ENCODE measurements at places on chromosomes 5 and 9.

GRCh38 chr5:6598351-6598900 lies 34.4 kb downstream of the NSUN2 start:
- no peak for DNase-seq

DNA sequence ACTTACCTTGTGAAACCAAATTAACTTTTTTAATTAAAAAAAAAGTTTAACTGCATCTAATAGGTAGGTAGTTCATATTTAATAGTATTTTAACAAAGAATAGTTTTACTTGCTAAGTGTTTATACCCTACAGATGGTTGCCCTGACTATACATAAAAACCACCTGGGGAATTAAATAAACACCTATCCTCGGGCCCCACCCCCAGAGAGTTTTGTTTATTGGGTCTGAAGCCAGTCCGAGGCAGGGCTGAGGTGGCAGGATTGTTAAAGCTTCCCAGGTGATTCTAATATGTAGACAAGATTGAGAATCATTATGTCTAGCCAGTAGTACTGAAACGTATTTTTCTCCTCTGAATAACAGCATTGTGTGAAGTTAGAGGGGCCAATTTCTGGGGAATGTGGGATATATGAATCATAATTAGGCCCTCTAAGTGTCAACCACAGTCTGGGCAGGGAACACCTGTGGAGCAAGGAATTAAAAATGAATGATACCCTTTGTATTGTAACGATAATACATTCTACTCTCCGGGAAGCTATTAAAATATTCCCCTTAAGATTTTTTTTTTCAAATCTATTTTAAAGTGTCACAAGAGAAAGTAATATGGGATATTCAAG lies 5.6 kb upstream of the PAM start:
- DNase-seq, result peak; percentile 74

DNA sequence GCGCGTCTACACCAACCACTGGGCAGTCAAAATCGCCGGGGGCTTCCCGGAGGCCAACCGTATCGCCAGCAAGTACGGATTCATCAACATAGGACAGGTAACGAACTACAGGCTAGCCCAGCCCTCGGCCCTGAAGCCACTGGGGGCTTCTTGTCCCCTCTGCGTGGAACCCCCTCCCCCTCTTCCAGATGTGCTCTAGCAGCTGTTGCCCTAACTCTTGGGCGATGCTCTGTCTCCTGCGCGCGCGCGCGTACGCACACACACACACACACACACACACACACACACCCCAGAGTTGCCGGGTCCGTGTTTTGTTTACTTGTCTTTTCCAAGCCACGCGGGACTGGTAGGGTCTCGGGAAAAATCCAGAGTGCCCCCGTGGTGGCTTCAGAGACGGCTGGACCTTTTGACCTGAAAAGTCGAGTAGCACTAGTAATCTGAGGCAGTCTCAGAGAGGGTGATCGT lies 836 bp downstream of the PCSK5 start:
- DNase-seq, result no peak

DNA sequence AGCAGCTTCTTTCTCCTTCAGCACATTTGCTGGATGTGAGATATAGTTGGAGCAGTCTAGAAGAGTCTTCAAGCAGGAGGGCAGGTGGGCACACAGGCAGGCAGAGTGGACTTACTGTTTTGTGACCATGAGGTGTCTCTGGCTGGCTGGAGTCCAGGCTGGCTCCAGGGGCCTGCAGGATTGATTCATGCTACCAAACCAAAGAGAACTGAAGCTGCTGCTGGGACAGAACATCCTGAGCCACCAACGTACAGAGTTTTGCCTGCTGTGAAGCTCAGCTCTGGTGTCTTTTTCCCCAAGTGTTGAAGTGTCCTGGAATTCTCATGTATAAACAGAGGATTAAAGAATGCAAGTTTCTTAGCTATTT lies 45.7 kb downstream of the CYSTM1 start:
- no peak for DNase-seq

- no peak for DNase-seq
Measured at GRCh38 chr5:104594850-104595249, 1032.3 kb upstream of the NUDT12 start.

DNA sequence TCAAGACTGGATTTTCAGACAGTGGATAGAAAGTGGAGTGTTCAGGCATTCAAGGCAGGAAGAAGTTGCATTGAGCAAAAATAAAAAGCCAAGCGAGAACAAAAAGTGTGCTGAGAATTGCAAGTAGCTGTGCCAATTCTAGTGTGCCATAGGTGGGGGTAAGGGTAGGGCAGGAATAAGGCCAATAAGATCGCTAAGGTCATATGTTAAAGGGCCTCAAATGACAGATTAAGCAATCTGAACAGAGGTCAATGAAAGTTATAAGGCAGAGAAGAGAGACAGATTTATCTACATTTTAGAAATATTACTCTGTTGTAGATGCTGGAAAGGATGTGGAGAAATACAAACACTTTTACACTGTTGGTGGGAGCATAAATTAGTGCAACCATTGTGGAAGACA lies 36.4 kb downstream of the NADK2 start:
- DNase-seq, result no peak

GRCh38 chr5:52809884-52810283 lies 22.2 kb downstream of the ITGA1 start:
- DNase-seq, result no peak

GRCh38 chr9:37574241-37574721 lies 1.9 kb downstream of the FBXO10 start:
- no peak for DNase-seq

DNA sequence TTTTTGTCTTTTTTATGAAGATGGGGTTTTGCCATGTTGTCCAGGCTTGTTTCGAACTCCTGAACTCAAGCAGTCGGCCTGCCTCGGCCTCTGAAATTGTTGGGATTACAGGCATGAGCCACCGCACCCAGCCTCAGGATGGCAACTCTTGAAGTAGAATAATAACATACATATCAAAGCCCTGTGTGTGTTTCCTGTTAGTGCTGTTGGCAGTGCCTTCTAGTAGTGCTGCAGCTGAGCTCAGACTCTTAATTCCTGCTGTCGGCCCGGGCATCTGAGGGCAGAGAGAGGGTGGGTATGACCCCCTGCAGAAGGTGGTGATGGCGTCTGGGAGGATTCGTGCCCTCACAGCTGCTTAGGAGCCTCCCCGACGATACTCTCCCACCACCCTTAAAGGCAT lies 227.2 kb downstream of the PDZD2 start:
- DNase-seq, result no peak

GRCh38 chr9:88578121-88579049 lies 43.4 kb downstream of the NXNL2 start:
- DNase-seq, result peak; percentile 52

GRCh38 chr5:6792376-6792775 lies 79.1 kb downstream of the TENT4A start:
- no peak for DNase-seq

GRCh38 chr9:91395553-91396471 lies 27.8 kb downstream of the NFIL3 start:
- no peak for DNase-seq

GRCh38 chr5:152124409-152125041 lies 199.9 kb upstream of the GLRA1 start:
- DNase-seq, result no peak

- DNase-seq, result no peak
Measured at GRCh38 chr9:103839197-103839596, 254.9 kb upstream of the SMC2 start.

DNA sequence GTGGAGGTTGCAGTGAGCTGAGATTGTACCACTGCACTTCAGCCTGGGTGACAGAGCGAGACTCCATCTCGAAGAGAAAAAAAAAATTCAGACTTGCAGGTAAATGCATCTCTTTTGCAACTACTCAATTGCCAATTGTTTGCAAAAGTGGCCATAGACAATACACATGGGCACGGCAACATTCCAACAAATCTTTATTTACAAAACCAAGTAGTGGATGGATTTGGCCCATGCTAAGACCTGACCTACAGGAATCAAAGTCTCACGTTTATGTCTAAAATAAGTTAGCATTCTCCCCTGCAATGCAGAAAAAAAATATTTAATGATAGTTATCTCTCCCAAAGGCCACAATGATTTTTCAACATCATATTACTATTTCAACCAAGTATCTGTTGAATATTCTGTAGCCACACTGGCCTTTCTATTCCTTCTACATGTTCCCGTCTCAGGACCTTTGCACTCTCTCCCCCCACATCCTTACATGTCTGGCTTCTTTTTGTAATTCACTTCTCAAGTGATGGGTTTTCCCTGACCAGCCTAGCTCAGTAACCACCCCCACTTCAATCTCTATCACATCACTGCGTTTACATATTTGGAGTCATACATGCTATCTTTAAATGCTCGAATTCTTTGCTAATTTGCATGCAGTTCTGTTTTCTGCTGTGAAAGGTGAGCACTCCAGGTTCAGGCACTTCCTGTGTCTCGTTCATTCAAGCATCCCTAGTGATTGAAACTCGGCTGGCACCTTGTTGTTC lies 54.2 kb downstream of the FNBP1 start:
- no peak for DNase-seq

GRCh38 chr9:16306586-16306985 lies 563.9 kb downstream of the BNC2 start:
- no peak for DNase-seq

GRCh38 chr5:171629628-171630349 lies 155.8 kb upstream of the SMIM23 start:
- no peak for DNase-seq

- no peak for DNase-seq
Measured at GRCh38 chr5:157651623-157652376, 438 bp downstream of the SOX30 start.

- no peak for DNase-seq
Measured at GRCh38 chr9:113511856-113512761, 48.6 kb downstream of the RGS3 start.

DNA sequence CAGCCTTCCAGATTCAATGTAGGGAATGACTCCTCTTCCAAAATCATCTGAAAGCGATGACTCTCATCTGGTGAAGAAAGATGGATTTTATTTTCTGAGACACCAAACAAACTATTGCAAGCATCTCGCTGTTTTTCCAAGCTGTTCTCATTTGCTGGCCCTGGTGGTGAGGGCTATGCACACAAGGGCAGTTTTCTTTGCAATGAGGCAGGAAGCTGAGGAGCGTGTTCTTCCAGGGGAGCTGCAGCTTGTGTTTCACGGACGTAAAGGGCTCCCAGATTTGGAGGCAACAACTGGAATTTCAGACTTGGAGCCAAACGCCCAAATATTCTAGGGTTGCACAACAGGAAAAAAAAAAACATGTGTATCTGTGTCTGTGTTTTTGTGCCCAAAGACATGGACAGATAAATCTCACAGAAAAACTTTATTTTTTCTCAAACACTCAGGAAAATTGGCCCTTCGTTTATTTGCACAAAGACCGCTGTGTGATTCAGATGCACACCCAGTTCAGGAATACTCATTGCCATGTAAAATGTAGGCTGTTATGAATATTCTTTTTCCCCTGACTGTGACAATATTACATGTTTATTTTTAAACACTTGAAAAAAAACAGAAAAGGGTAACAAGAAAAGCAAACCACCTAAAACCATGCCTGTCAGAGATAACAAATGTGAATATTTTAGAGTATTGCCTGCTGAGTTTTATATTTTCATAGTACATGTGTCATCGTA lies 151.3 kb downstream of the GAS1 start:
- DNase-seq, result no peak

- no peak for DNase-seq
Measured at GRCh38 chr5:109704282-109704952, 14.7 kb downstream of the MAN2A1 start.

DNA sequence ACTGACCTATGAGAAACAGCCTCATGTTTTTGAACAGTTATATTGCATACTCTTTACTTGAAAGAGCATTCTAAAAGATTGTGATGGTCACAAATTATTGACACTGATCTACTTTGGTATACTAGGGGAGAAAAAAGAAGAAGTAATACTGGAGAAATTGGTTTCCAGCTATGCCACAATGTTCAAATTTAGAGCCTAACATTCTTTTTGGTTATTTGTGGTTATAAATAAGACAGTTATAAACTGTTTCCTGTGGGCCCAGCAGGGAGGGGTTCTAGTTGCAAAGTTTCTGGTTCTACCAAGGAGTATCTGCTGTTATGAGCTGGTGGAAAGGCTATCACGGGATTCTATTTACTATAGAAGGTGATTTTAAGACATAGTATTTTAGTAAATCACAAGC lies 4.8 kb downstream of the CWC27 start:
- DNase-seq, result no peak

GRCh38 chr9:125826850-125827249 lies 79.7 kb downstream of the PBX3 start:
- DNase-seq, result no peak

DNA sequence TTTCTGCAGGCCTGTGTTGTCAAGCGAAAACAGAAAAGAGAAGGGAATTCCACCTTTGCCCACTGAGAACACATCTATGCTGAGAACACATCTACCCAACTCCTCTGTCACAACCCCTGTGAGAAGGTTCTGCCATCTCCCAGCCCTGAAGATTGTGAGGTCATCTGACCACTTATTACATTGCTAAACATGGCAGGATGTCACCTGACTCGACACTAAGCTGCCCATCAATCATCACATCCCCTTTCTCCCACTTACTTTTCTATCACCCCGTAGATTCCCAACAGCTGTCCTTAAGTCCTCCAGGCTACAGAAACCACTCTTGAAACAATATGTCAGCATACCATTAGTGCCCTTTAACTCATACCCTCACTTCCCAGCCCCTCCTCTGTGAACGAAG lies 64.2 kb upstream of the PRSS3 start:
- no peak for DNase-seq

- no peak for DNase-seq
Measured at GRCh38 chr5:143019614-143020515, 249.7 kb downstream of the ARHGAP26 start.

- no peak for DNase-seq
Measured at GRCh38 chr5:41048986-41049385, 22.2 kb downstream of the MROH2B start.

DNA sequence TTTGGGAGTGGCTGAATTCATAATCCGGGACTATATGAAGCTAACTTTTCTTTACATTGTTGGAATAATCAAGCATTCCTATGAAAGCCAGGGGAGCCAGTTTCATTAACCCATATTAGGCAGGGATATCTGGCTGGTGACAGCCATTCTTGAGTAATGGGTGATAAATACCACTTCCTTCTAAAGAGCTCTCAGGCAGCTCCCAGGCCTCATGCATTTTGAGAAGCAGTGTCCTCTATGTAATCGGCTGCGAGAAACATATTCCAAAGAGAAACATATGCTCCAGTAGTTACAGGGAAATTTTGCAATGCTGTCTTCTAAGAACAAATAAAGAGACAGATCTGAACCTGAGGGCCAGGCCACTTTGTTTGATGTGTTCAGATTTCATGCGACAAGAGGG lies 83.1 kb downstream of the MSX2 start:
- DNase-seq, result no peak

DNA sequence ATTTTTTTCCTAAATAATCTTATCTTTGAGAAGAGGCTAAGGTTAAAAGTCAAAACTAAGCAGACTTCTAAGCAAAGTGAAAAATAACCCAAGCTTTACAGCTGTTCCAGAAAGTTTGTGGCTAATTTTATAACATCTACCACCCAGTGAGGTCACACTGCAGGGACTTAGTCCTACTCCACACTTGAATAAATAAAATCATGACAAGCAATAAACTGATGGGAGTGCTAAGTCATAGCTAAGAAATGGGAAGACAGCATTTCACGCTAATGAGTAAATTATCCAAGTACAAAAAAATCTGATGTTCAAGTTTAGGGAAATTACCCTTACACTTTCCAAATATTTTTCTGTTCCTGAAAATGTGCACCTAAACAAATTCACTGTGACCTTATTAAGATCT lies 47.7 kb downstream of the ZNF608 start:
- DNase-seq, result no peak

GRCh38 chr9:18834740-18835361 lies 198.2 kb downstream of the SAXO1 start:
- DNase-seq, result no peak

- DNase-seq, result no peak
Measured at GRCh38 chr5:168779333-168779732, 200.2 kb upstream of the PANK3 start.

- no peak for DNase-seq
Measured at GRCh38 chr5:166712447-166713185, 1578.8 kb upstream of the WWC1 start.
